ENCODE measurements at places on chromosomes 2 and 18.

DNA sequence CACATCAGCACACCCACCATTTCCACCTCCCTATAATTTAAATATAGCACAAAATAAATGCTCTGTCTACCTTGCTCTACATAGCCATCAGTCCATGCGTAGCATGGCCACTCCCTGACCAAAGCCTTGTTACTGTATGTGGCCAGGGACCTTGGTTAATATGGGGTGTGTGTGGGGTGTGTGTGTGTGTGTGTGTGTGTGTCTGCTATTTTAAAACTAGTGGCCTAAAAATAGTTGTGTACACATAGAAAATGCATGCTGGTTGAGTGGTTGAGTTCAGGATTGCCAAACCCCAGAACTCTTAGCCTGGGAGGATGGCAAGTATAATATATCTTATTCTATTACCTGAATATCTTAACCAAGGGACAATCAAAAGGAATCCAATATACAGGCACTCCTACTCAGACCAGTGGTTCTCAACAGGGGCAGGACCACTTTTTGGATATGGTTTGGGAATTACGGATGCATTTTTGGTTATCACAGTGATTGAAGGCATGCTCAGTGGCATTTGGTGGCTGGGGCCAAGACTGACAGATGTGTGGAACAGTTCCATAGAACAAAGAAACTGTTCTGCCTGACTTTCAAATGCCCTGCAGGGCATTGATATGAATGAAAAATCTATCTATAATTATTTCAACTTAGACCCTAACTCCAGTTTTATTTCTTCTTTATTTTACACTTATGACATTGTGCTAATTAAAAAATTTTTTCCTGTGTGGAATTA lies 72.3 kb upstream of the PSME4 start:
- DNase-seq = no peak

DNA sequence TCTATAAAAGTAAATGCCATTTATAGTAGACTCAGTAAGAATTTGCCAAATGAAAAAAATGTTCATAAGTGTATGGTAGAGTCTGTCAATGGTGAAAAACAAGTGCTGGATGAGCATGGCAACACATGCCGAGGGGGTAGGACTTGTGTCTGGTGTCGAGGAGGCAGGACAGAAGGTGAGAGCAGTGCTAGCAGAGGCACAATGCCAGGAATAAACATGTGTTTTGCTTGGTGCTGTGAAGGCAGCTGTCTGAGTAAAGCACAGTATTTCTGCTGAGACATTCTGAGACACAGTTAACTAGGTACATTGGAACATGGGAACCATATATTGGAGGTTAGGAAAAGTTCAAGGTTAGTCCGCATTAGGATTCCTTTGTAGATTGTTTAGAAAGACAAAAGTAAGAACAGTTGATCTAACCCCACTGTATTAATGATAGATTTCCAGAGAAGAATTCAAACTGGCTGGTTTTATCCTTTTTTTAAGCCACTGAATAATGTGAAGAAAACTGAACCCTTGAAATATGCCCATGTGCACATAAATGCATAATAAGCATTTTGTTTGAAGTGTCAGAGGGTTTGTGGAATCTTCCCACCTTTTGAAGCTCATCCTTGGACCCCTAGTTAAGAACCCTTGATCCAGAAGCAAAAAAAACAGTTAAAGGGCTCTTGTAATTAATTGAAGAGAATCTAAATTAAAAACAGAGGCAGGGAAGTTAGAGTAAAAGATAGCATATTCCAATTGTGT lies 7.1 kb downstream of the RBM45 start:
- no peak for DNase-seq

GRCh38 chr18:2326999-2327398 lies 244.3 kb downstream of the METTL4 start:
- no peak for DNase-seq

DNA sequence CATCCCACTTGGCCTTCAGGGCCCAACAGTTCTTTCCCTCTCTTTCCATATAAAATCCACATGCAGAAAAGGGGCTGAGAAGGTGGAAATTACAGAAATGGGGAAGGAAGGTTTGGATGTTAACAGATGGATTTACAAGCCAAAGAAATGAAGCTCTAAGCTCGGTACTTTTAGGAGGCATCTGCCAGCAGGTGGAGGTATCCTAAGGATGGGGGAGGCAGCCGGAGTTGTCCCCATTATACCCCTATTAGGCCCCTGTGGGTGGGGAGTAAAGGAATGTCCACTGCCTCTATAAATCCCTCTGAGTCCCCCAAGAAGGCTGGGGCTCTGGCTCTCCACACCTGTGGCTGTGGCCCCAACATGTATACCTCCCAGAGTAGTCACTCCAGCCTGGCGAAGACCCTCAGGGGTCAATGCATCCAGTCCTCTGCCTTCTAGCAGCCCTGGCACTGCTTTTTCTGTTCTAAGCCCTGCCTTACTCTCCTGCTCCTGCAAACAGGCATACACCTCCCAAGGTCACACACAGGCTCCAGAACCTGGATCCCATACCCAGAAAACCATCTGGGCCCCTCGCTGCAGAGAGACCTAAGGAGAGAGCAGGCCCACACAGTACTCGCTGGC lies 1.2 kb downstream of the FBXO41 start:
- no peak for DNase-seq

- no peak for DNase-seq
These were observed 596.1 kb upstream of the KLHL29 start for GRCh38 chr2:22788749-22789327.

- no peak for DNase-seq
These were observed 117.3 kb downstream of the CDC42EP3 start for GRCh38 chr2:37554155-37554510.

- DNase-seq = no peak
These were observed 2.5 kb upstream of the ANKRD39 start for GRCh38 chr2:96860065-96861029.

- DNase-seq = no peak
These were observed 63.2 kb upstream of the IGFBP5 start for GRCh38 chr2:216758256-216759155.

GRCh38 chr2:222240676-222241049 lies 58.1 kb downstream of the PAX3 start:
- DNase-seq = no peak

DNA sequence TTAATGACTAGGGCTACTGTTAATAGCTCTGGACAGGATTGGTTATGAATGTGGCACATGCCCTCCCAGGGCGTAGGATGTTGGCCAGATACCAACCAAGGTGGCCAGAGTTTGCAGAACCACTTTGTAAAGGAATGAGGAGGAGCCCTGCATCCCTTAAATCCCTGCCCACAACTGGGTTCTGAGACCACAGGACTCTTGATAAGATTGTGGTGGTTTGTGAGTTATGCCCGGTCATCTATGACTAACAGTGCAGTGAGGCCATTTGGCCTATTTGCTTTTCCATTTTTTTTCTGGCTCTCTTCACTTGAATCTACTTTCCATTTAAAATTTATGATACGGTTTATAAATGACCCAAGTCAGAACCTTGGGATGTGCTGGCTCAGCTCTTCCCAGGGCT lies 294.5 kb downstream of the PRKCE start:
- DNase-seq = no peak

DNA sequence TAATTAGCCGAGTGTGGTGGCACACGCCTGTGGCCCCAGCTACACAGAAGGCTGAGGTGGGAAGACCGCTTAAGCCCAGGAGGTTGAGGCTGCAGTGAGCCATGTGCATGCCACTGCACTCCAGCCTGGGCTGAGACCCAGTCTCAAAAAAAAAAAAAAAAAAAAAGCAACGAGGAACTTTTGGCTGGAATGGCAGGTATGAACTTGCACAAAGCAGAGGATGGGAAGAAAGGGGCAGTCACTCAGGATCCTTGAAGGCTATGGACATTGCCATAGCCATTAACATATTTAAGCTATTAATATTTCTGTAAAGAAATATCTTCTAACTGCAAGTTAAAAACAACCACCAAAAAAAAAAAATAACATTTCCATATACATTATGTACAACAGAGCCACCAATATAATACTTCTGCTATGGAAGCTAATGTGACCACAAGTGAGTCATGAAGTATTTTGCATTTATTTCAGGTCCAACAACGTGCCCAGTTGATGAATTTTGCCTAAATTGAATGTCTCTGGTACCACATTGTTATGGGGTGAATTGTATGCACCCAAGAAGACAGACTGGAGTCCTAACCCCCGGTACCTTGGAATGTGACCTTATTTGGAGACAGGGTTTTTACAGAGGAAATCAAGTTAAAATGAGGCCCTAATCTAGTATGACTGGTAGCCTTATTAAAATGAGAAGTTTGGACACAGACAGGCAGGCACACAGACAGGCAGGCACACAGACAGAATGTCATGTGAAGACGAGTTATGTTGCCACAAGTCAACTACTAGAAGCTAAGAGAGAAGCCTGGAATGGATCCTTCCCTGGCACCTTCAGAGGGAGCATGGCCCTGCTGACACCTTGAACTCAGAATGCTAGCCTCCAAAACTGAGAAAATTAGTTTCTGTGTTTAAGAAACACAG lies 102.8 kb downstream of the RBMS1 start:
- DNase-seq = no peak

GRCh38 chr2:85792783-85793441 lies 39.1 kb downstream of the ATOH8 start:
- DNase-seq = no peak

GRCh38 chr2:185484602-185485001 lies 254.0 kb upstream of the FSIP2 start:
- DNase-seq = no peak

DNA sequence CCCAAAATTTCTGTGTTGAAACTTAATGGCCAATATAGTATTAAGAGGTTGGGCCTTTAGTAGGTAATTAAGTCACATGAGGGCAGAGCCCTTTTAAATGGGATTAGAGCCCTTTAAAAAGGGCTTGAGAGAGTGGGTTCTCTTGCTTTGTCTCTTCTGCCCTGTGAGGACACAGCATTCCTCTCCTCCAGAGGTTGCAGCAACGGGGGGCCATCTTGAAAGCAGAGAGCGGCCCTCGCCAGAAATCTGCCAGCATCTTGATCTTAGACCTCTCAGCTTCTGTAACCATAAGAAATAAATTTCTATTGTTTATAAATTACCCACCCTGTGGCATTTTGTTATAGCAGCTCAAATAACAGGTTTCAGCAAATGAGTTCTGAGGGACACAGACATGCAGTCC lies 305.0 kb upstream of the LRP1B start:
- DNase-seq = no peak

- no peak for DNase-seq
These were observed 46.9 kb downstream of the NAB1 start for GRCh38 chr2:190695739-190696138.

GRCh38 chr2:203569677-203570316 lies 34.7 kb upstream of the RAPH1 start:
- no peak for DNase-seq

DNA sequence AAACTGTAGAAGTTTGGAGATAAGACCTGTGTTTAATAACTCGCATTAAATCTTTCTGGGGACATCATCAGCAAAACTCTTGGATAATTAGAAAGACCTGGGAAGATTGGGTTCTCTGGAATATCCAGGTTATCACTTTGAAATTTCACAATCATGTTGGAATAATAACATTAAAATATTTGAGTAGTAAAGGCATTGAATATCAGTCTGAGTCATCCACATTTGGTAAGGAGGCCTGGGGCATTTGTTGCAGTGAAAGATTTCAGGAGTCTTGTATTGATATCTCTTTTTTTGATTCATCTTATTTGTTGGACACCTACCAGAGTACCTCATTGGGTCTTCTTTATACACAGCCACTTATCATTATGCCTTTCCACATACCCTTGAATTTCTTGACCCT lies 95.9 kb downstream of the EPB41L5 start:
- no peak for DNase-seq

GRCh38 chr2:237101118-237101979 lies 15.7 kb downstream of the COPS8 start:
- no peak for DNase-seq

DNA sequence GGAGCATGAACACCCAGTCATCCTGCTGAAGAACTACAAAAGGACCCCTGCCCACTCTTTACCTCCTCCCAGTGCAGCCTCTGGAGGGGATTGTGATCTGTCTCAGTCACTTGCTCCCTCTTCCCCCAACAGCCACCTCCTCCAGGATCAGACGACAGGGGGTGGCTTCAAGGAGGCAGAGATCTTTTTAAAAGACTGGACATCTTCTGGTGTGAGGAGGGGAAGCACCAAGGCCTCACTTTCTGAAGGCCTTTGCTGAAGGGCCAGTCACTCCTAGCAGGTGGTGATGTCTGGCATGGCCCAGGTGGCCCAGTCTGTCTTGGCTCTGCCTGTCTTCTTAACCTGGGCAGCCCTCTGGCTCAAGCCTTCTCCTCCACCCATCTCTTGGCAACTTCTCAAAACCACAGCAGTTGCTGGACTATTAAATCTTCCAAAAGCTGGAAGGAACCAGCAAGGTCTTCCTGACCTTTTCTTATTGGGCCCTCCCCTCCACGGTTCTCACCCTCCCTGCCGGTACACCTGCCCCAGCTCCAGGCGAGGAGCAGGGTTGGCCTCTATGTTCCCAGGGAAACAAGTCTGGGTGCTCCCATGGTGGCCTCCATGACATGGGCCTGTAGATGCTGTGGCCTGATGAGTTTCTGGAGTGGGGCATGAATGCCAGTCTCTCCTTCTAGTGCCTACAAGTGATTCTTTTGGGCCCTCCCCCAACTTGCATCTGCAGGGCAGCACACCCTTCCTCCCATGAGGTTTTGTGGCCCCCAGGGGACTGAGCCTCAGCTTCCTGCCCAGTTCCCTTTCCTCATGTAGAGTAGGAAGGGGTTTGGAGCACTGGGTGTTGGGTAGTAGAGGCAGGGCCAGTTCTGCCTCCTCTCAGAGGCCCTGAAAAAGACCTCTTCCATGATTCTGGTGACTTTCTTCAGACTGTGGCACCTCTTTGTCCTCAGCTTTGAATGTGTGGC lies 5.0 kb upstream of the ATP6V1B1 start:
- no peak for DNase-seq

- no peak for DNase-seq
These were observed 34.1 kb upstream of the CTAGE1 start for GRCh38 chr18:22451796-22452195.

- DNase-seq = no peak
These were observed 339.5 kb downstream of the TXNL1 start for GRCh38 chr18:56298935-56299334.

- no peak for DNase-seq
These were observed 5.2 kb downstream of the RAPGEF4 start for GRCh38 chr2:172740856-172741255.

GRCh38 chr2:147621656-147622197 lies 223.1 kb upstream of the ACVR2A start:
- DNase-seq = no peak

DNA sequence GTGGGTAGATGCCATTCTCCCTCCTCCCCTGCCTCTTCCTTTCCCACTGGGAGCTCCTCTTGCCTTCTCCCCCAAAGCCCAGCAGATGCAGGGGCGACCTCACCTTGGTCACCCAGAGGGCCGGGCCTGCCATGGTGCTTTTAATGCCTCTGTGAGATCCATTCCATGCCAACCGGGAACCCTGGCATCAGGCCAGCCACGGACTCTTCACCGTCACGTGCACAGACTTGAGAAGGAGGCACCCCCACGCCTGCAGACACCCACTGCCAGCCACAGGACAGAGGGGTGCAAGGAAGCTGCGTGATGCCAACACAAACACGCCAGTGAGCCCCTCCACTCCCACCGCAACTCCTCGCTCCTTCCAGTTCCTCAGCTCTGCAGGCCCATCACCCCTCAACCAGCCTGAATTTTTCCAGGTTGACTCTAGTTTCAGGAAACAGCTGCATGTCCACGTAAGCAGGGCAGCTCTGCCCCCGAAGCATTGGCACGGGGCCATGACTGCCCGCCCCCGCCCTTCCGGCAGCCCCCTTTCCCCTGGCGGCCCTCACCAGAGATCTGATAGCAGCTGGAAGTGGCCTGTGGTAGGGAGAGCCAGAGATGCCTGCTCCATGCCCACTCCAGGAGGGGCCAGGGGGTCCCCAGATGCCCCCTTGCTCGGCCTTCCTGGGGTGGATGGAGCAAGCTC lies 50.8 kb downstream of the DNMT3A start:
- no peak for DNase-seq

Measured in stimulated activated CD4-positive, alpha-beta T cell treated with anti-CD3 and anti-CD28 coated beads, Interleukin-2, amount 100 ng/mL, for 48 hours (primary cell).